Glomerular endothelial cell (primary cell): ENCODE measurements at places on chromosomes 11 and 22.

DNA sequence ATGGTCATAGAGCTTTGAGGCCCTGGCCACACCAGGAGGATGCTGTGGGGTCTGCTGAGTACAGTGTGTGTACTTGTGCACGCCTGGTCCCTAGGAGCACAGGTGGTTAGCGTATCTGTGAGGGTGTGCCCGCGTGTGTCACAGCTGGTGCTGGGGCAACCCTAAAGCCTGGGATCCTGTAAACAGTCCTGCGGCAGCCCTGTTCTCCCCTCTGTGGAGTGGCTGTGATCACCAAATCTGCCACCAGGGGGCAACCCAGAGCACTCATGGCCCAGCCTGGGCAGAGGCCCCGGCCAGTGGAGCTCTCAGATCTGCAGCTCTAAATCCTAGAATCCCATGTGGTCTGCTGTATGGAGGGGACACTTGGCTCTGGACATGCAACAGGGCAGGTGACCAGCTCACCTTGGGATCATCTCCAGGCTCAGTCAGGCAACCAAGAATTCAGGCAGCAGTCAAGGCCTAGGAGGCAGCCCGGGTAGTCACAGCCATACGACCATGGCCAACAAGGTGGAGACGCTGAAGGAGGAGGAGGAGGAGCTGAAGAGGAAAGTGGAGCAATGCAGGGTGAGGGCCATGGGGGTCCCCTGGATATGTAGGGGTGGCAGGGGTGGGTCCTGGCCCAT is 3.9 kb downstream of the SH3BP1 start:
- DNase-seq = no peak

DNA sequence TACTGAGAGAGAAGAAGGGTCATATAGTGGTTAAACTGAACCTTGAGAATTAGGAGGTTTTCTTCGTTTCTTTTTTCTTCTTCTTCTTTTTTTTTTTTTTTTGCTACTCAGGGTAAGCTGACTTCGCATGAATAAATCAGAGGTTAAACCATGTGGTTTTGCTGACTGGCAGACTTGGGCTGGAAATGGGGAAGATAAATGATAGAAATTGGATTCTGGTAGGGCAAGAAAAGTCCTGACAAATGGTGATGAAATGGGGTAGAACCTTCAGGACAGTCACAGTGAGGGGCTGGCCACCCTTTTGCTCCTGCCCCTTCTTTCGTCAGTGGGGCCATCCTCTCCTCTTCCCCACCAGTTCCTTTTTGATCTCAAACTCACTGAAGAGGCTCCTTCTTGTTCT is 1.6 kb upstream of the SWAP70 start:
- no peak for DNase-seq

GRCh38 chr11:34160049-34160721 is 54.8 kb downstream of the NAT10 start:
- no peak for DNase-seq

DNA sequence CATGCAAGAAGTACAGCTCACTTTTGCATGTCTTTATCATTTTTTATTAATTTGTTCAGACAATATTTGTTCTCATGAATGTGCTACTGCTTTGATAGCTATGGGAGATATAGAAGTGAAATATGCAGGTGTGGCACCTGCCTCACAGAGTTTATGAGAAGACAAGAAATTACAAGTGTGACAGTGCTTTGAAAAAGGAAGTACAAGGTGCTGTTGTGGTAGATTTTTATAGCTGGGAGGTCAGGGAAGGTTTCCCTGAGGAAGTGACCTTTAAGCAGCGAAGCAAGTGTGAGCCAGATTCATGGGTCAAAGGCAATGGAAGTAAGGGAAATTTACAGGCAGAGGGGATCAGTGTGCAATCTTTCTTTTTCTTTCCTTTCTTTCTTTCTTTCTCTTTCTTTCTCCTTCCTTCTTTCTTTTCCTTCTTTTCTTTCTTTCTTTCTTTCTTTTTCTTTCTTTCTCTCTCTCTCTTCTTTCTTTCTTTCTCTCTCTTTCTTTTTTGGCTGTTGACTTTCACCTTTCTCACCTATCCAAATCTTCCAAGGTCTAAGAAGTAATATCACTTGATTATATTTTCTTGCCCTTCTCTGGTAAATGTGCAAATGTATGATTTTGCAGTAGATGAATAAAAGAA is 6.4 kb upstream of the BMAL1 start:
- no peak for DNase-seq

DNA sequence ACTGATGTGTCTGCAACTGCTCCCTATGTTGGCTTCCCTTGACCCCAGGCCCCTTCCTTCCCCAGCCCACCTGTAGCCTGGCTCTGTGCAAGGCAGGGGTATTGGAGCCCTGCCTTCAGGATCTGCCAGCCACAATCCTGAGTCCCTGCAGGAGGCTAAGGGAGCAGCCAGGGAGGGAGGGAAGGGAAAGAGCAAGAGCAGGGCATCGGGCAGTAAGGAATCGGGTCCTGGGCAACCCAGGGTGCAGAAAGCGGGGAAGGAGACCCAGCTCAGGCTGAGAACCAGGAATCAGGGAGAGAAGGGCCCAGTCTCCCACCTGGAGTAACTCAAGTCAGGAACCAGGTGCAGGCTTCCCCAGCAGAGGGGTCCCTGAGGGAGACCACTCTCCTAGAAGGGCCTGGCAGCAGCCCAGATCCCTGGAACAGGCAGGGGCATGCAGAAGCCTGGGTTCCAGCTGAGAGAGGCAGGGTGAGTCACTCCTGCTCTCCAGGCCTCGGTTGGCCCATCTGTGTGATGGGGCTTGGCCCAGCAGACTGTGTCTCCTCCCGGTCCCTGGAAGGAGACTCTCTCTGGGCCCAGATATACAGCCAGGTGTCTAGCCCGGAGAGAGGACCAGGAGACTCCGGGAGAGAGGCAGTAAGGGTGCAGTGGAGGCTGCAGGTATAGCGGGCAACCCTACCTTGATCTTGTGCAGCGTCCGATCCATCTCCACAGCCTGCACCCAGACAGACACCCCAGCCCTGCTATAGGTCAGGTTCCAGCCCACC is 13.4 kb downstream of the STARD10 start:
- DNase-seq = no peak

- no peak for DNase-seq
Measured at GRCh38 chr11:88301488-88302140, 35.9 kb downstream of the CTSC start.

DNA sequence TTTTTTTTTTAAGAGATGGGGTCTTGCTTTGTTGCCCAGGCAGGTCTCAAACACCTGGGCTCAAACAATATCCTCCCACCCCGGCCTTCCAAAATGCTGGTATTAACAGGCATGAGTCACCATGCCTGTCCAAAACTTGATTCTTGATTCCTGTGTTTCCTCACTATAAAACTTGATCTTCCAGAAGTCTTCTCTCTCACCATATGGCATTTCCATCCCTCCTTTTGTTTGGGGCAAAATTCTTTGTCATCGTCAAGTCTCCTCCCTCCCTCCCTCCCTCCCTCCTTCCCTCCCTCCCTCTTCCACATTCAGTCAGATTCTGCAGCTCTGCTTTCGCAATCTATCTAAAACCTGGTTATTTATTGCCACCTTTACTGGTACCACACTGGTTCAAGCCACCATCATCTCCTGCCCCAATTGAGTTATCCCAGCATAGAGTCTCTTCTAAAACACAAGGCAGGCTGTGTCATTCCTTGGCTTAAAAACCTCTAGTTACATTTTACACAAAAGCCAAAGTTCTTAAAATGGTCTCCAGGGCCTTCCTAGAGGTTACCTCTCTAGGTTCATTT is 65.0 kb upstream of the HORMAD2 start:
- no peak for DNase-seq

DNA sequence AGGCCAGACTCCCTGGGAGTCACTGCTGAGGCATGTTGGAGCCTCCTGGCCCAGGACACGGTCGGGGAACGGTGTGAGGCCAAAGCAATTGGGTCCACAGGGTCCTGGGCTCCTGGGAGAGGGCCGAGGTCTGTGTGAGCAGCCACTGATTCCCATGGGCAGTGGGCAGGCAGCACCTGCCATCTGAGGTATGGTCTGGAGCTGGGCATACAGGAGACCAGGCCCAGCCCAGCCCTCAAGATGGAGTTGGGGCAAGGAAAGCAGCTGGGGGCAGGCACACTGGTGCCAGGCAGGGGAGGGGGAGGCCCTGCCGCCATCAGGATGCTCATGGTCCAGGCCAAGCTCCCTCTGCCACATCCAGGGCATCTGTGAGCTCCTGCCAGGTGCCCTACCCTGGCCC is 32.2 kb upstream of the HMOX1 start:
- no peak for DNase-seq

DNA sequence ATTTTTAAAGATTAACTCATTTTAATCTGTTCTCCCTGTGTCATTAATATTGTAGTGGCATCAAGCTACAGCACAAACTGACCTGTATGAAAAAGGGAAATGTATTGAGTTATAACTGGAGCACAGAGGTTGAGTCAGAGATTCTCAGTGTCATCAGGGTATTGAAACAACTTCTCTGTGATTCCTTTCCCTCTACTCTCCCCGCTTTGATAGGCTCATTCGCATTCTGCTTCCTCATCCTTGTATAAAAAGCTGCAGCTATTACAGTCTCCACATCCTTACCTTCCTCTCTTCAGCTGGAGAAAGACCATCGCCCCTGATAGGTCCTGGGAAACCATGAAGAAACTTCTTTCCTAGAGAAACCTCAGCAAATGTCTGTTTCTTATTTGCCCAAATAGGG is 90.0 kb downstream of the BDNF start:
- no peak for DNase-seq

DNA sequence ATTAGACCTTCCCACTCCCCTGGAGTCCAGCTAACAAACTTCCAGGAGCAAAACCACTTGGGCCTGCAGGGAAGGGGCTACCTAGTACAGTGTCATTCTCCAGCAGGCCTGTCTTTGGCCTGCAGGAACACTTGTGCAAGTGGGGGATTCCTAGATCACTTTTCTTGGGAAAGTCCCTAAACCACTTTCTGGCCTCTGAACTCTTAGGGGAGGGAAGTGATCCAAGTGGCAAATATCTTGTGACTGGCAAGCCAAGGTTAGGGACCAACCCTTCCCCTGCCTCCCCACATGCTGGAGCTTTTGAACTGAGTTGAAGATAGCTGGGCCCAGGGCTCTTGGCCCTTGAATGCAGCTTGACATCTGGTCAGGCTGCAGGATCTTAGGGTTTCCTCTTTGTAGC is 17.2 kb downstream of the PPFIBP2 start:
- DNase-seq = no peak
